Mesothelial cell of epicardium (in vitro differentiated cells): ENCODE measurements at places on chromosomes 3 and 15. TPM values are rescaled to one million over a fixed set of nuclear protein-coding genes. Genes with fewer than 3 reads are reported as not detected.

GRCh38 chr15:42621996-42622925 lies 46.9 kb downstream of the STARD9 start:
- DNase-seq = no peak

DNA sequence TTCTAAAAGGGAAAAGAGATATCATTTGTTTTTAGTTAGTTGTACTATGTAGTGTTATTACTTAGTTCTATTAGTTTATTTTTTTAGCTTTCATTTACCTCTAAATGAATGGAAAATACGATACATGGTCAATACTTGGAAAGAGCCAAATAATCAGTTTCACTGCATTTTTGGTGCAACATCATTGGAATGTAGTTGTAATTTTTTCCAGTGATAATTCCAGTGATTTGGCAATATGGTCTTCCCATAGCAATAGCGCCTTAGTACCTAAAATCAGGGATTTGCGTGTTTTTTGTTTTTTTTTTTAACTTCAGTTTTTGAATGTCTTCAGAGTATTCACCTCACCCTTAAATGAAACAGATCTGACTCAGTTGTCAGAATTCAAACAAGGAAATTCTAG lies 41.8 kb downstream of the RAB8B start:
- DNase-seq = no peak

- no peak for DNase-seq
Measured at GRCh38 chr3:177792311-177793030, 595.2 kb upstream of the TBL1XR1 start.

DNA sequence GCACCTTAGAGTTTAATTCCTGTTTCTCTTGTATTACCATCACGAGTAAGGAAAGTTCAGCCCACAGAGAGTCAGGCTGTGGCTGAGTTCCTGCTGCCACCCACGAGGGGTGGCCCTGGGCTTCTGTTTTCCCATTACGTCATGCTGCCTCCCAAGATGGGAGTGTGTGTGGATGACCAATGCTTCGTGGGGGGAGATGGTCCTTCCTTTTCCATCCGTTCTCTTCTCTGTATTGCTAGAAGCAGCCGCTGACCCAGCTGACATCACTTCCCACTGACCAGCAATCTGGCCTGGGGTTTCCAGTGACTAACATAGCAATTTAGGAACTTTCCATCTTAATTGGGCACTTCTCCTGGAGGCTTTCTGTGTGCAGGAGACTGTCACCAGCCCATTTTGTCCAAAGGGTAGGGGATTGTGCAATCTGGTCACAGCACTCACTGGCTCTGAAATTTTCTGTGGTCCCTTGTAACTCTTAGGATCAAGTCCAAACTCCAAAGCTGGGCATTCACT lies 9.3 kb downstream of the IRAK2 start:
- no peak for DNase-seq

- DNase-seq = no peak
Measured at GRCh38 chr3:188188911-188189310, 35.0 kb downstream of the LPP start.

GRCh38 chr15:81181220-81181619 lies 15.5 kb upstream of the IL16 start:
- DNase-seq = no peak

Gene SPINT1
- 141 to 152 TPM (median 147 TPM) in 3 replicates for total RNA-seq

Gene MRPL46
- 18.6 to 19.2 TPM (median 18.9 TPM) in 3 replicates for total RNA-seq

Gene OCA2
- 1.0 to 2.0 TPM (median 1.5 TPM) in 3 replicates for total RNA-seq

Gene ONECUT1
- total RNA-seq = 0.18 TPM in 1 of 3 replicates, not detected in the others
